ENCODE measurements at places on chromosomes 1 and 21.

DNA sequence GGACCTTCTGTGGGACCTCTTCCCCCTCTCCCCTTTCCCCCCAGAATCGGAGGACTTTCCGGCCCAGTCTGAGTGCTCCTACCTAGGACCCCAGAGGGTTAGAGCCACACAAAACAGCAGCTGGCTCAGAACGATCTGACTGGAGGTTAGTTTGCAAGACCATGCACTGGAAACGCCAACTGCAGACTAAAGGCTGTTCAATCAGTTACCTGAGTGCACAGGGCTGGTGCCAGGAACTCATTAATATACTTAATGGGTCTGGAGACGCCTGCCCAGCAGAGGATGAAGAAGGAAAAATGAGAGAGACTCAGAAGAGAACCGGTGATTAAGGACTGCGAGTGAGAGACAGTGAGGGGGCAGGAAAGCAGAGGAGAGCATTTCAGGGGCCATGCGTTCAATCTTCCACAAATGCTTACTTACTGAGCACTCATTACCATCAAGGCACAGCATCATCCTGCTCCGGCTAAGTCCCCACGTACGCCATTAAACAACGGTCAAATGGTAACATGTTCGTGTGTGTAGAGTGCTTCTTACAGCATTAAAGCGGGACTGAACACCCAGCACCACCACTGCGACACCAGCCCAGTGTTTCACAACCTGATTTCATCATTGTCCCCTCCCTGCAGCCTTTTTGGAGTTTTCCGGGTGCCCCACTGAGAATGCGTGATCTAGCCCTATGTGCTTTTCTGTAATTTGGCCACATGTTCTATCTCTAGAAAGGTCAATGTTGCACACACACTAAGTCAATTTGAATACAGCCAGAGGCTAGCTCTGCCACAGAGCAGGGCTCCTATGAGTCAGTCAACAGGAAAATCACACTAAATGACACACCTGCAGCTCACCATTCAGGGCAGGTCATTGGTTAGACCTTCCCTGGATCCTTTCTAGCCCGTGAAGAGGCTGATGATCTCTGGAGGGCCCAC, 7.6 kb downstream of the ENO1 start:
- peak; percentile 27 for DNase-seq

DNA sequence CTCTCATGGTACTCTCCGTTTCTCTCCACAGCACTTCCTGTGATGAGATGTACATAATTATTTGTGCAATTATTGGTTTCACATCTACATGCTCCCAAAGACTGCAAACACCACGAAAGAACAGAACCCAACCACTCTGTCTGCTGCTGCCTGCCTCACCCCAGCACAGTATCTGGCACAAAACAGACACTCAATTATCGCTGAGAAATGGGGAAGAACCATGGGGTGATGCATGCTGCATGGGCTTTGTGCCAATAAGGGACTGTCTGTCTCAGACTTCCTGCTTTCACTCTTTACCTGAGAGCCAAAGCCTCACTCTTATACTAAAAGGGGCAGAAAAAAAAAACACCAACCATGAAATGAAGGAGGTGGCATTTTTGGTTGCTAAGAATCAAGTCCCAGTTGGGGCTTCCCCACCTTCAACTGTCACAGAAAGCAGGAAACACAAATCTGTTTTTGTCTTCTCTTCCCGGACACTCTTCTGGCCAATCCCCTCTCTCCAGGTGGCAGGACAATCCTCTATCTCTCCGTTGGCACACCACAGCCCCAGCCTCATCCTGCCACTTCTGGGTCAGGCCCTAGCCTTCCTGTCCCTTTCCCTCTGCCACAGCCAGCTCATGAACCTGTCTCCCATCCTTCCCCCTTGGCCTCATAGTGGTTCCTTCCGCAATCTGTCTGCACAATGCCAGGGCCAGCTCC, 82.0 kb downstream of the TGFBR3 start:
- peak; percentile 72 for DNase-seq

GRCh38 chr1:186872291-186872690, 43.5 kb downstream of the PLA2G4A start:
- no peak for DNase-seq

- DNase-seq = no peak
Observed at GRCh38 chr1:153309441-153309840, 3.3 kb downstream of the PGLYRP3 start.

- no peak for DNase-seq
Observed at GRCh38 chr1:171583591-171584201, 38.3 kb upstream of the MYOCOS start.

All from CD4-positive, alpha-beta T cell treated with Interferon gamma for 1 hour (primary cell).